ENCODE measurements at places on chromosomes 16 and 17. TPM values are rescaled to one million over a fixed set of nuclear protein-coding genes. Genes with fewer than 3 reads are reported as not detected.
A peak's percentile ranks its signal among the peaks of the same experiment; 100 is the strongest.

- no peak overlapping the region for H3K4me3 ChIP-seq
- H3K36me3 ChIP-seq = no peaks in the 10 kb centered on the region
- H3K27me3 ChIP-seq = no peaks in the 10 kb centered on the region
- H3K27ac ChIP-seq = no peak overlapping the region
- H3K4me1 ChIP-seq = no peaks in the 10 kb centered on the region
These were observed 1879.9 kb downstream of the TP53TG3F start for GRCh38 chr16:35339337-35339736.

DNA sequence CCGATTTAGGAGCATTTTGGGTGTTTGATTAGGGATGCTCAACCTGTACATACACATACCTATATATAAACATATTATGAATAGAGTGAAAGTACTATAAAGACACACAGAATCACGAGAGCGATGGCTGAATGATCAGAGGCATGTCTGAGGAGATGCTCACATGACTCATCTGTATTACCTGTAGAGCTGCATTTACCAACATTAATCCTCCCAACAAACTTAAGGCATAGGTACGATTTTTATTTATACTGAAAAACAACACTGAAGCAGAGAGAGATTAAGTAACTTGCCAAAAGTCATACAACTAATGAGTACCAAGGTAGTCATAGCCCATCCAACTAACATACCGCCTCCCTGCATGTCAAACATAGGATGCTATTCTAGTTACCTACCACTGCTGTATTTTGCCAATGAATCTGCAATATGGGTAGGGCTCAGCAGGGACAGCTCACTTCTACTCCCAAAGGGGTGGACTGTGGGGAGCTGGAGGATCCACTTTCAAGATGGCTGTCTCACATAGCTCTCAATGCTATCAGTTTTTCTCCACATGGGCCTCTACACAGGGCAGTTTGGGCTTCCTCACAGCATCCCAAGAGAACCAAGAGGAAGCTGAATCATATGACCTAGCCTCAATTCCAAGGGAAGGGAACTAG lies 7.3 kb downstream of the CYB5D1 start:
- H3K27ac ChIP-seq = no peak overlapping the region
- no peaks in the 10 kb centered on the region for H3K27me3 ChIP-seq
- H3K4me3 ChIP-seq = no peak overlapping the region

The CLDN6 gene
- not detected for polyA plus RNA-seq

DNA sequence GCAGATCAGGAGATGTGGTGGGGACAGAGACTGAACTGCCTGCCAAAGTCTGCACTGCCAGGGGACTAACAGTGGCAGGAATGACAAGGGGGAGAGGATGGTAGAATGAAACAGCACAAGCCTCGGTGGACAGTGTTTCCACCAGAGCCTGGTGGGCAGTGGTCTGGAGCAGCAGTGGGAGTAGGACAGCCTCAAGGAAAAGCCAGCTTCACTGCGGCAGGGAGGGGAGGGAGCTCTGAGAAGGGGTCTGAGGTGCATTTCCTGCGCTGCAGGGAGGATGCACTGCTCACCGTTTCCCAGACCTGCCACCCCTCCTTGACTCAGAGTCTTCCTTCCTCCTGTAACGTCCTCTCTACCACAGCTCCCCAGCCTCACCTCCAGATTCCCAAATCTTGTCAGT lies 33.8 kb downstream of the MARCHF10 start:
- H3K27me3 ChIP-seq = no peaks in the 10 kb centered on the region
- no peaks in the 10 kb centered on the region for H3K36me3 ChIP-seq

The CD300C gene
- 0.34 TPM for polyA plus RNA-seq

DNA sequence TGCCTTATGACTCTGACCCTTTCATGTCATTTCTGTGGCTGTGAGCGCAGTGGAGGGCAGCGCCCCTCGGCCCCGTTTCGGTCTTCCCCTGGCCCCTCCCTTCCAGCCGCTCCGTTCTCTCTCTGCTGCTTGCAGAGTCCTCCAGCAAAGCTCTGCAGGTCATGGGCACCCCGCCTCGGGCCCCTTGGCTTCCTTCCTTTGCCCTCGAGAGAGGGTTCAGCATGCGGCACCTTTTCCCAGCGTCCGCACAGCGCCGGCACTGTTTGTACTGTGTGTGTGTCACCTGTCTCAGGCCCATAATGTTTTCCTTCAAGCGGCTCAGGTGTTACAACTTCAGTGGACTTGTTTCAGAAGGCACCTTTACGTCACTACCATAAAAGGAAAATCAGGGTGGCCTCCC lies 98.5 kb downstream of the RAP1GAP2 start:
- no peak overlapping the region for H3K4me3 ChIP-seq
- no peaks in the 10 kb centered on the region for H3K36me3 ChIP-seq
- H3K4me1 ChIP-seq = peaks cover 11% of the 10 kb centered on the region

DNA sequence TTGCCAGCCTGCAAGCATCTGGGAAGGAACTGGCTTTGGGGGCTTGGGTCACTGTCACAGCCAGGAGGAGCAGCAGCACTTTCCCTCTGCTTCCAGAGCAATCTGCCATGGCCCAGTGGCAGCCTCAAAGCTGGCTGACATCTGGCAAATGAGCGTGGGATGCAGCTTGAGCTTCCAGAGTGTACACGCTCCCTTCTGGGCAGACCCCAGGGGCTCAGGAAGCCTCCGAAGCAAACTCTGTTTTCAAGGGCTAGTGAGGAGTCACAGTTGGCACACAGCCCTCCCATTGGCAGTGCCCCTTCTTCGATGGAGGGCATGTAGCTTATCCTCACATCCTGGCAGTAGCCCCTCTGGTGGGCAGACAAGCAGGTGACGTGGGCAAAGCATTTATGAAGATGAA lies 249.6 kb downstream of the ENGASE start:
- no peak overlapping the region for H3K27ac ChIP-seq
- H3K36me3 ChIP-seq = no peaks in the 10 kb centered on the region
- peak; percentile 36 for DNase-seq

The SBK1 gene
- 1.4 TPM for polyA plus RNA-seq

DNA sequence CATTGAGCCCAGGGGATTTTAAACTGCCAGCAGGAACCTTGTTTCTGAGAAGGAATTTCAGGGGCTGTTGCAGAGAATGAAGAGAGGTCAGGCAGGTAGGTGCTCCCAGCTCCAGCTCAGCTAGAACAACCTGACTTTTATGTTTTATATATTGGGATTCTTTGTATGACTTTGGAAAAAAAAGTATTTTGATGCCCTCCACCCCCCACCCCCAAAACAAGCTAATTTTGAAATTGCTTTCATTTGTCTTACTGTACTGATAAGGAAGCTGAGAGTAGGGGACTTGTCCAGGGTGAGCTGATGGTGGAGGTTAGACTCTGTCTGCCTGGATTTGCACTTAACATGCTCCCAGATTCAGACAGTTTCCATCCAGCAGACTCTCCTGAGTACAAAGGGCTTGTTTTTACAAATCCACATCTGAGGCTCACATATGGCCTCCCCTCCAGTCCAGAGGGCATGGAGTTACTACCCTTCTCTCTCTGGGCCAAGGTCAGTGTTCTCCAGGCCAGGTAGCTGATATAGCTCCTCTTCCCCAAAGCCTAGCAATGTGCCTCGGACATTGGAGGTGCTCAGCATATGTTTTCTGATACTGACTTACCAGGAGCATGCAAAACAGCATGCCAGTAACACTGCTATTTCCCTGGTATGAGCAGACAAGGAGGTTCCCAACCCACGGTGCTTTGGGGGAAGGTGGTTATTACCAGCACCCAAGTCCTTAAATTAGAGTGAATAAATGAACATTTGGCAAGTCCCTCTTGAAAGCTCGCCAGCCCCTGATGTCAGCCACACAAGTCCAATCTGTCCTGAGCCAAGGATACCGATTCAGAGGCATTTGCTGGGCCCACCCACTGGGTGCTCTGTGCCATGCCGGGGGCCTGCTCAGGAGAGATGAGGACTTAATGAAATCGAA lies 11.3 kb downstream of the STX1B start:
- peaks cover 2% of the 10 kb centered on the region for H3K27me3 ChIP-seq
- DNase-seq = no peak
- H3K36me3 ChIP-seq = no peaks in the 10 kb centered on the region
- no peaks in the 10 kb centered on the region for H3K4me1 ChIP-seq

DNA sequence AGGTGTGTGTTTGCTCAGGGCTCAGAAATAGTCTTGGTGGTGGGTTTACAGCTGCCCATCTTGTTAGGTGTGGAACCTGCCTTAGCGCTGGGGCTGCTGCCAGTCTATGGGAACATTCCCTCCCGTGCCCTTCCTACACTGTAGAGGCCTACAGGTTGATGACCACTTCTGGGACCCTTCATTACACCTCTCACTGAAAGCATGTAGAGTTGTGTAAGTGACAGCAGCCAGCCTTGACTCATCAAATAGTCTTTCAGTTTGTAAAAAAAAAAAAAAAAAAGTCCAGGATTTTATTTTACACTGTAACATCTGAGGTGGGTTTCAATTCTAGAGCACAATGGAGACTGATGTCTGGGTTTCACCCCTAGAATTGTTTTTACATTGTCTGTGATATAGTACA lies 193.9 kb downstream of the SPECC1 start:
- H3K4me1 ChIP-seq = no peaks in the 10 kb centered on the region
- no peaks in the 10 kb centered on the region for H3K36me3 ChIP-seq
- H3K27me3 ChIP-seq = no peaks in the 10 kb centered on the region

GRCh38 chr17:10063730-10064241 lies 134.6 kb downstream of the GAS7 start:
- no peaks in the 10 kb centered on the region for H3K27me3 ChIP-seq
- H3K4me3 ChIP-seq = no peak overlapping the region
- no peak for DNase-seq
- H3K36me3 ChIP-seq = no peaks in the 10 kb centered on the region
- no peak overlapping the region for H3K27ac ChIP-seq

The GPRC5B gene
- 66.3 TPM for polyA plus RNA-seq

GRCh38 chr16:26976873-26977272 lies 89.9 kb upstream of the C16orf82 start:
- H3K4me3 ChIP-seq = no peak overlapping the region
- H3K4me1 ChIP-seq = no peaks in the 10 kb centered on the region
- no peaks in the 10 kb centered on the region for H3K36me3 ChIP-seq
- no peak overlapping the region for H3K27ac ChIP-seq
- no peaks in the 10 kb centered on the region for H3K27me3 ChIP-seq
- DNase-seq = no peak

DNA sequence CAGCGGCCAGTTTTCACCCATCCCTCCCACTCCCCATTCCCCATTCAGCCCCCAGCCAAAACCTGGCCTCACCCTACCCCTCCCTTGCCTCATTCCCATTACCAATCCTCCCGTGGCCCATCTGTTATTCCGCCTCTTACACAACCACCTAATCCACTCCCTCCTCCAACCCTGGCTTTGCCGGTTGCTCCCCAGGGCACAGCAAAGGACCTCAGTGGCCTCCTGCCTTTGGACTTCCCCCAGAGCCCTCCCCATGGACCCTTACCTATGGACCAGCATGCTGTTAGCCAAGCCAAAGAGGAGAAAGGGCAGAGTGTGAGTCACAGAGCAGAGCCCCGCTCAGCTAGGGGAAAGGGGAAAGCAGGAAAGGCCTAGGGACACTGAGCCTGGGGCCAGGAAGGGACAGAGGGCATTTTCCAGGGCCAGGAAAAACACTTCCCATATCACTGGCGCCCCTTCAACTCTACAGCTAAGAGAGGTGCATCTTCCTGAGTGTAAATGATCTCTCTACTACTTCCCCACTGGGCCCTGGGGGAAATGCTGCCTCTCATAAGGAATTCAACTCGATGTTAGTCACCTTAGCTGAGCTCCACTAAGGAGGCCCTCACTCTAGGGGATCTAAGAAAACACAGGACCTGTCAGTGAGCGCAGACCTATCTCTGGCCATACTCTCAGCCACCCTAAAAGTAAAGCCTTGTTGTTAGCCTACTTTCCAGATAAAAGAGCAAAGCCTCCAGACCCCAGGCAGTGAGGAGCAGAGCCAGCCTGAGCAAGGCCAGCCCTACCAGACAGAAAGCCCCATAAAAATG lies 10.6 kb downstream of the PEMT start:
- no peaks in the 10 kb centered on the region for H3K27me3 ChIP-seq
- no peaks in the 10 kb centered on the region for H3K36me3 ChIP-seq
- no peak overlapping the region for H3K4me3 ChIP-seq
- peaks cover 24% of the 10 kb centered on the region for H3K4me1 ChIP-seq

The GPATCH8 gene
- polyA plus RNA-seq = 3.5 TPM

GRCh38 chr16:79037521-79038373 lies 562.8 kb downstream of the MAF start:
- H3K36me3 ChIP-seq = no peaks in the 10 kb centered on the region
- no peaks in the 10 kb centered on the region for H3K27me3 ChIP-seq
- H3K4me1 ChIP-seq = no peaks in the 10 kb centered on the region
- no peak overlapping the region for H3K4me3 ChIP-seq
- DNase-seq = no peak

DNA sequence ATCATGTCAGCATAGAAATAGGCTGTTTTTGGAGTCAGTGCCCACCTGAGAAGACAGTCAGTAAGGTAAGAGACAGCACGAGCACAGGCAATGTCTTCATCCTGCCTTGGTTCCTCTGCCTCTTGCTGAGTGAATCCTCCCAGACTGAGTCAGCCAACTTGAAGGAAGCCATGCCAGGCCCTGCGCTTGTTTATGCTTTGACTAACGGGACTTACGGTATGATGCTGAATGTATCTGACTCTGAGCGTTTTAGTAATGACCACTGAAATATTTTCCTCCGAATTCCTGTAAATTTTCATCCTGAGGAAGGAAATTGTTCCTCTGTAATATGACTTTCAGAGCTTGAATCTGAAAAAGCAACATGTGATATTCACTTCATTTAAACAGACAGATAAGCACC lies 18.0 kb downstream of the C17orf67 start:
- no peak for DNase-seq
- H3K4me3 ChIP-seq = no peak overlapping the region
- H3K27ac ChIP-seq = no peak overlapping the region
- H3K36me3 ChIP-seq = no peaks in the 10 kb centered on the region

DNA sequence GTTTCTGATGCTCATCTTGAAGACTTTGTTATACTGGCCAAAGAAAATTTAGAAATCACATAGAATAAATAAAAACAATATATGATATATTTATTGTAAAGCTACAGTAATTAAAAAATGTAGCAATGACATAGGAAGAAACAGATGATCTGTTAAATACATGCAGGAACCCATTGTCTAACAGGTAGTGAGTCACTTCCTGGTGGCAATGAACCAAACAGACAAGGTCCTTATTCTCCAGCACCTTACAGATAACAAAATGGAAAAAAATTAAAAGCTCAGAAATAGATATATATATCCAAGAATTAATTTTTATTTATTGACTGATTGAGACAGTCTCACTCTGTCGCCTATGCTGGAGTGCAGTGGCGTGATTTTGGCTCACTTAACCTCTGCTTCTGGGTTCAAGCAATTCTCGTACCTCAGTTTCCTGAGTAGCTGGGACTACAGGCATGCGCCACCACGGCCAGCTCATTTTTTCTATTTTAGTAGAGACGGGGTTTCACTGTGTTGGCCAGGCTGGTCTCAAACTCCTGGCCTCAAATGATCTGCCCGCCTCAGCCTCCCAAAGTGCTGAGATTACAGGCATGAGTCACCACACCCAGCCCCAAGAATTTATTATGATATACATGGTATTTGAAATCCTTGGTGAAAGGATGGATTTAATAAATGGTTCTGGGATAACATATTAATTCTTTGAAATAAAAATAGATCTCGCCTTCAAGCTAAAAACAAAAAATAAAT lies 7.5 kb downstream of the NETO2 start:
- no peaks in the 10 kb centered on the region for H3K27me3 ChIP-seq
- H3K4me1 ChIP-seq = no peaks in the 10 kb centered on the region
- no peak for DNase-seq
- H3K27ac ChIP-seq = no peak overlapping the region
